Fibroblast of skin of back (primary cell): ENCODE measurements at places on chromosomes 2 and 18.
A peak's percentile ranks its signal among the peaks of the same experiment; 100 is the strongest.

DNA sequence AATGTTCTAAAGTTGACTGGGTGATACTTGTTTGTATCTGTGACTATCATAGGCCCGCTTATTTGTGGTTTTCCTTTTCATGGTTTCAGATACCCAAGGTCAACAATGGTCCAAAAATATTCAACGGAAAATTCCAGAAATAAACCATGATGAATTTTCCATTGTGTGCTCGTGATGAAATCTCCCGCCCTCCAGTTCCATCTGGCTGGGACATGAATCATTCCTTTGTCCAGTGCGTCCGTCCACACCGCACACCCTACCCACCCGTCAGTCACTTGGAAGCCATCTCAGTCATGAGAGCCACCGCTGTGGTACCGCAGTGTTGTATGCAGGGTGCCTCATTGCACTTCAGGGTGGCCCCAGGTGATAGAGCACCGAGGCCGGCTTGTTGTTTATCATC lies 268.2 kb upstream of the PXDN start:
- no peak for DNase-seq

GRCh38 chr2:217835931-217836891 lies 166.6 kb downstream of the TNS1 start:
- peak; percentile 92 for DNase-seq

DNA sequence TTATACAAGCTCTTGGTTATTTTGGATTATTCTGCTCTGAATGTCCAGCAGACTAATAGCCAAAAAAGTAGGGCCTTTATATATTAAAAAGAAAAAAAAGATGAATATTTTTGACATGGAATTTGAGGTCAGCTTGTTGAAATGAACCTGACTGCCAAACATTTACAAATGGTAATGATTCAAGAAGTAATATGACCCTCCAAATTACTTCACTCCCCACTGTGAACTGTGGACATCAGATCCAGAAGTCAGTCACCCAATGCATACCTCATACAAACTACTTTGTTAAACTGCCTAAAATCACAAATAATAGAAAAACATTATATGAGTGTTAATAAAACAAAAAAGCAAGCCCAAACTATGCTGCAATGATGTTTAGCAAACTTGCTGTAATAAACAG lies 10.0 kb downstream of the EPG5 start:
- DNase-seq: peak; percentile 68

- DNase-seq: peak; percentile 56
These were observed 126.8 kb upstream of the SERPINE2 start for GRCh38 chr2:224165901-224166319.

GRCh38 chr18:63987743-63988142 lies 17.9 kb downstream of the SERPINB8 start:
- DNase-seq: no peak
